ENCODE measurements at places on chromosomes 6 and 20.

DNA sequence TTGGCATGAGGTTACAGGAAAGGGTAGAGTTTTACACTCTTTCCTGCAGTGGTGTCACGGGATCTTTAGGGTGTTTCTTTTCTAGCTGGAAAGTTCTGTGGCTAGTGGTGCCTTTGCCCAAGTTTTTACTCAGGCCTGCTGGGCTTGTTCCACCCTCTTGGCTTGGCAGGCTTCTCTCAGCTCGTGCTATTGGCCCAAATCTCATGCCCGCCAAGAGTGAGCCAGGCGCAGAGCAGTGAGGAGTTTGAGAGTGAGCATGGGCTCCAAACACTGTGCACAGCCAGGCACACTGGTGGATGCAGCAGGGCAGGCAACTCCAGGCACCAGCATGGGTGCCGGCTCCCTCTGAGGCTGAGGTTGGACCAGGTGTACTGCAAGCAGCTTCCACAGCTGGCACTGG is 206.5 kb downstream of the SAMD5 start:
- no peak for DNase-seq

DNA sequence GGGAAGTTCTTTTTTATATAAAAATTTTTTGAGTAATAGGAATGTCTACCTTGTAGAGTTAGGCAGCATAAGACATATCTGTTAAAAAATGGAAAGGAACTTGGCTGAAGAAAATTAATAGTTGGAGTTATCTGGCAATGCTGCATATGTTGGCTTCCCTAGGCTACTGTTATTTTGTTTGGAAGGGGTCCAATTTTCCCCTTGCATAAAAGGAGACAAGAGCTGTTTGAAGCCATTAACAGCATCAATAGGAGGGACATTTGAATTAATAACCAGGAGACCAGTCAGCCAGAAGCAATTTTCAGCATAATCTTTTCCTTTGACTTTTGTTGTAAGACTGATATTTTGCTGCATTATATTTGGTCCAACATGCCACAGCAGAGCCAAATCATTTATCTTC is 80.9 kb upstream of the TAB2 start:
- DNase-seq: no peak

- DNase-seq: peak; percentile 24
These were observed 232.5 kb downstream of the PKHD1 start for GRCh38 chr6:51854876-51855275.

DNA sequence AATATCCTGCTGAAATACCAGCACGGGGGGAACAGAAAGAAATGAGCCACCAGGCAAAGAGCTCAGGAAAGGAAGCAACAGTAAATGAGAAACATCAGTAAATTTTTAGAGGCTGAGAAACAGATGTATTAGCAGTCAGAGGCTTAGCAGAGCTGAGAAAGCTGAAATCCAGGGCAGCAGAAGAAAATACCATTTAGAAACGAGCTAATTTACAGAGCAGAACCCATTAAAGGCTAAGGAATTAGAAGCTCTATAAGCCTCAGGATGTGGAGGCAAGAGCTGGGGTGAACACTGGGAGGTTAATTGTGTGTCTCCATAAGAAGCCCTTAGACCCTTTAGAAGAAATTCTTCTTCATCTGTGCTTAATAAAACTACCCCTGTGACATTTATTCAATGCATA is 178.6 kb upstream of the RGS17 start:
- DNase-seq: no peak

GRCh38 chr20:13006825-13007224 is 1.9 kb upstream of the SPTLC3 start:
- no peak for DNase-seq

DNA sequence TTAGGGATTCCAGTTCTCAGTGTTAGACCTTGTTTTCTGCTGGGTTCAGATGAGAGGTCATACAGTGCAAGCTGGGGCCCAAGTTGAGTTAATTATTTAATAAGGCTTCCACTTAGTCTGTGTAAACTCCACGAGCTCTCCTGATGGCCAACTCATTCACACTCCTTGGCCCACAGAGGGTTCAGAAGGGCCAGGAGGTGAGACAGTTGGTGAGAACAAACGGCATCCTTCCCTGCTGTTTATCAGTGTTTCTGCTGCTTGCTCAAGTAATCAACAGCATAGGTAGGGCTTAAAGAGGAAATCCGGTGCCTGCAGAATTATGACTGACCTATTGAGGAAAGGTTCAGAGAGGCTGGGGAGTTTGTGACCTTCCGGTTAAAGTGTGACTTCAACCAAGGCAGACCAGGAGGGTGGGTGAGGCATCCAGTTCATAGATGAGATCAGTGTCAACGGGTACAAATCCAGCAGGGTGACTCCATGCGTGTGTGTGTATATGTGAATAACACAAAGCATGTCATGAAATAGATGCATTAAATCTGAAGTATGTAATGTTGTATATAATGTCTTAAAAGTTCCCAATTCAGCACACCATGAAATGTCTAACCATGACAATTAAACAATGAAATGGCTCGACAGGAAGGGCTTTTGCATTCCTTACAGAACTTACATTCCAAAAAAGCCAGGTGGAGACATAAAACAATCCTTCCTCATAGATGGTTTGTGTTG is 37.4 kb upstream of the BCAS1 start:
- no peak for DNase-seq

GRCh38 chr6:84539122-84539856 is 225.1 kb downstream of the TBX18 start:
- no peak for DNase-seq

GRCh38 chr6:131173680-131174079 is 38.4 kb downstream of the AKAP7 start:
- DNase-seq: no peak

GRCh38 chr6:116535109-116535508 is 10.4 kb downstream of the TRAPPC3L start:
- no peak for DNase-seq

DNA sequence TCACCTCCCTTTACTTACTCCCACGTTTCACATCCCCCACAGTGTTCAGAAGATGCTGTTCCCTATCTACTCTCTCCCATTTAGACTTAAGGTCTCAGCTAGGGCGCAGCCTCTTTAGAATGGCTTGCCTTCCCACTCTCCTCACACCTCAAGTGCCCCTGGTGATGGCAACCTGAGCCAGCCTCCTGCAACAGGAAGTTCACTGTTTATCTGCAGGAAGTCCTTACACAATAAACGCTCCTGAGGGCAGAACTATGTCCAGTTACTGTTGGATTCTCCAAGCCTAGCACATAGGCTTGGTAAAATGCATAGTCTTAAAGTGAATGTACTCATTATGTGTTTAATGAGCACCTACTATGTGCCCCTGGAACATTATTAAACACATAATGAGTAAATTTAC is 21.9 kb upstream of the RAB22A start:
- DNase-seq: no peak

DNA sequence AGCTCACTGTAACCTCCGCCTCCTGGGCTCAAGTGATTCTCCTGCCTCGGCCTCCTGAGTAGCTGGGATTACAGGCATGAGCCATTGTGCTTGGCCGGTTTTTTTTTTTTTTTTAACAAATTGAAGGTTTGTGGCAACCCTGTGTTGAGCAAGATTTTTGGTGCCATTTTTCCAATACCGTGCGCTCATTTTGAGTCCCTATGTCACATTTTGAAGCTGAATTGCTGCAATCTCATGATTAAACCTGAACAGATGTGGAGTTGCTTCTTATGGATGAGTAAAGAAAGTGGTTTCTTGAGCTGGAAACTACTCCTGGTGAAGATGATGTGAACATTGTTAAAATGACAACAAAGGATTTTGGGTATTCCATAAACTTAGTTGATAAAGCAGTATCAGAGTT is 16.6 kb downstream of the SASH1 start:
- DNase-seq: no peak

DNA sequence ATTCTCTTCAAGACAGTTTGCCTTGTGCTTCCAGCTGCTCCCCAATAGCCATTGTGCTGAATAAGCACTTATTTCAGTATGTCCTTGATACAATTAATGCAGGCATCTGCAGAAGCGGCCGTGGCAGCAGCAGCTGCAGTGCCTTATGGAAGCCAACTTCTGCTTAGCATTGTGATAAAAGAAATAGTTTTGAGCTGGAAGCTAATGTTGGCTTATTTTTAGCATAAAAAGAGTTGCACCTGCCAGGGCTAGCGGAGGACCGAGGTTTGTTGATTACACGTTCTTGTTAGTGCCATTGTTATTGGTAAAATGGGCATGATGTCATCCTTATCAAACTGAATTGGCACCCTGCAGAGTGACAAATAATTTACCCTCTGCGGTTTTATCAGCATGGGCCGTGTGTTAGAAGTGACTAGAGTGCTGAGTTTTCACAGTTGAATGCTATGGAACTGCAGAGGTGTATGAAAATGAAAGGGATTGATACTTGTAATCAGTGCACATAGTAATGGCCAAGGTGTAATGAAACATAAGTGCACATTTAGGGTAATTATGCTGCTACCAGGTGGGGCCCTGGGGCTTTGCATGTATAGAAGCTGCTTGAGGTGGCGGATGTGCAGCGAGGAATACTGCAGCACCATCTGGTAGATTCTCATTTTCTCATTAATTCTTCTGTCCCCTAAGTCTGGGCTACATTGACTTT is 334.3 kb downstream of the CDKAL1 start:
- DNase-seq: peak; percentile 59

GRCh38 chr6:166989427-166990032 is 9.7 kb upstream of the CEP43 start:
- DNase-seq: no peak

- DNase-seq: no peak
These were observed 116.9 kb downstream of the SLX4IP start for GRCh38 chr20:10551732-10552724.

- peak; percentile 43 for DNase-seq
These were observed 131.2 kb upstream of the KCNG1 start for GRCh38 chr20:51153867-51154707.

- no peak for DNase-seq
These were observed 20.5 kb downstream of the SNAI1 start for GRCh38 chr20:50003253-50003656.

DNA sequence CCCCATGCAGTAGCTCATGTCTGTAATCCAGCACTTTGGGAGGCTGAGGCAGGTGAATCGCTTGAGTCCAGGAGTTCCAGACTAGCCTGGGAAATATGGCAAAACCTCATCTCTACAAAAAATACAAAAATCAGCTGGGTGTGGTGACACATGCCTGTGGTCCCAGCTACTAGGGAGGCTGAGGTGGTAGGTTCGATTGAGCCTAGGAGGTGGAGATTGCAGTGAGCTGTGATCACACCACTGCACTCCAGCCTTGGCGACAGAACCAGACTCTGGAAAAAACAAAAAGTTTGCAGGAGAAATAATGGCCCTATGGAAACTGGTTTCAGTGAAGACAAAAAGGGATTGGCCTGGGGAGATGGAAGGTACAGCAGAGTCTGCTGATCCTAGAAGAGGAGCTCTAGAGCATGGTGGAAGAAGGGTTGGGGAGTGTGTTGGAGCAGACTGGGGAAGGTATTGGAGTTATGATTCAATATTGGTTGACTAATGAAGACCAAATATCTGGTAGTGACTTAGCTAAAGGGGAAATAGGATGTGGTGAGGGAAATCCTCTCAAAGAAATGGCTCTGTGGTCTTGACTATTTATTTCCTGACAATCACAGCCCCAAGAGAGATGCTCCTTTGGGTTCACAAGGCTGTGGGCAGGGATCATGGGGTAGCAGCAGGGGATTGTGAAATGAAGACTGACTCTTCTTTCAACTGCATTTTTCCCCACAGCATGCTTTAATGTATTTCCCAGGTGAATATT is 281.9 kb downstream of the UTRN start:
- DNase-seq: no peak

- no peak for DNase-seq
These were observed 103.1 kb upstream of the RIN2 start for GRCh38 chr20:19654921-19655320.

DNA sequence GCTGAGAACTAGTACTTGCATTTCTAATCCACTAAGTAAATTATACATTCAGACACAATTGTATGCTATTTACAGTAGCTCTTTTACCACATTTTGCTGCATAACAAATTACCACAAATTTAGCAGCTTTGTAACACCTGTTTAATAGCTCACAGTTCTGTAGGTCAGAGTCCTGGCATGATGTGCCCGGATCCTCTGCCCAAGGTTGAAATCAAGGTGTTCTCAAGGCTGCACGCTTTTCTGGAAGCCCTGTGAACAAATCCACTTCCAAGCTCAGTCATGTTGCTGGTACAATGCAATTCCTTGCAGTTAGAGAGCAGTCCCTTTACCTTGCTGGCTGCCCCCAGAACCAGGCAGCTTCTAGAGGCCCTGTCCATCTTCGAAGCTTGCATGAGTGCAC is 716.0 kb downstream of the HACE1 start:
- no peak for DNase-seq

- DNase-seq: peak; percentile 79
These were observed 659 bp downstream of the CEP85L start for GRCh38 chr6:118650582-118651281.

- DNase-seq: no peak
These were observed 252.6 kb upstream of the CITED2 start for GRCh38 chr6:139627091-139627490.
